ENCODE measurements at places on chromosomes 2 and 18. TPM values are rescaled to one million over a fixed set of nuclear protein-coding genes. Genes with fewer than 3 reads are reported as not detected.

DNA sequence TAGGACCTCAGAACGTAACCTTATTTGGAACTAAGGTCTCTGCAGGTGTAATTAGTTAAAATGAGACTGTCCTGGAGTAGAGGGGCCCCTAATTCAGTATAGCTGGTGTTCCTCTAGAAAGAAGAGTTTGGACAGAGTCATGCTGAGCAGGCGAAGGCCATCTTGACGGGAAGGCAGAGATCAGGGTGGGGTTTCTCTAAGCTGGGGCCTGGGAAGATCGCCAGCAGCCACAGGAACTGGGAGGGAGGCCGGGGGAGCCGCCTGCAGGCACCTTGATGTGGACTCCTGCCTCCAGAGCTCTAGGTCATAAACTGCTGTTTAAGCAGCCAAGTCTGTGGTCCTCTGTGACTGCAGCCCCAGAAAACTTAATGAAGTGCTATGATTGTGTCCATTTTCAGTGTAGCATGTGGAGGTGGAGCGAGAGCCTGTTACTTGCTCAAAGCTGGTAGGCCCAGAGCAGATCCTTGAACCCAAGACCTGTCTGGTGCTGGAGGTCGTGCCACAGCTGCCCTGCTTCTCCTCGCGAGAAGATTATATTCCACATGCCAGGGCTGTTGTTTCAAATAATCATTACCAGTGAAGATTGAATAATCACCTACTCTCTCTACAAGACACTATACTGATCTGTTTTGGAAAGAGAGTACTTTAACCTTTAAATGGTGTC lies 105.7 kb downstream of the TPO start:
- no peak for DNase-seq

DNA sequence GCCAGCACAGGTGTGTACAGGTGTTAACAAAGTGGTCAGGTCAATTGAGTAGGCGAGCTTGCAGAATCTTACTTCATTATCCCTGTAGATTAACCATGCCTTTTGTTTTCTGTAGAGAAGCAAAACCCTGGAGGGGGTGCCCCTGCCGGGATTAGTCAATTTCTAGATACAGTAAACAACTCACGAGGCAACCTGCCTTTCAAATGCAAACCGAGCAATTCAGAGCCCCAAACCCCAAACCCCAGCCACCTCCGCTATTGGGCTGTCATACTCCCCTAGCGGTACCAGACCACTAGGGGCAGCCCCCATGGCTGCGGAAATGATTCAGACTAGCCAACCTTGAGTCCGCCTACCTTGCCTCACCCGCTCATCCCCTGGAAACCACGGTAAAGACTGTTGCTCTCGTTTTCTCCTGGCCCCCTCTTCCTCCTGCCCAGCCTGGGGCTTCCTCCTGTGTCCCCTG lies 61.4 kb upstream of the KIF5C start:
- DNase-seq = peak; percentile 95

DNA sequence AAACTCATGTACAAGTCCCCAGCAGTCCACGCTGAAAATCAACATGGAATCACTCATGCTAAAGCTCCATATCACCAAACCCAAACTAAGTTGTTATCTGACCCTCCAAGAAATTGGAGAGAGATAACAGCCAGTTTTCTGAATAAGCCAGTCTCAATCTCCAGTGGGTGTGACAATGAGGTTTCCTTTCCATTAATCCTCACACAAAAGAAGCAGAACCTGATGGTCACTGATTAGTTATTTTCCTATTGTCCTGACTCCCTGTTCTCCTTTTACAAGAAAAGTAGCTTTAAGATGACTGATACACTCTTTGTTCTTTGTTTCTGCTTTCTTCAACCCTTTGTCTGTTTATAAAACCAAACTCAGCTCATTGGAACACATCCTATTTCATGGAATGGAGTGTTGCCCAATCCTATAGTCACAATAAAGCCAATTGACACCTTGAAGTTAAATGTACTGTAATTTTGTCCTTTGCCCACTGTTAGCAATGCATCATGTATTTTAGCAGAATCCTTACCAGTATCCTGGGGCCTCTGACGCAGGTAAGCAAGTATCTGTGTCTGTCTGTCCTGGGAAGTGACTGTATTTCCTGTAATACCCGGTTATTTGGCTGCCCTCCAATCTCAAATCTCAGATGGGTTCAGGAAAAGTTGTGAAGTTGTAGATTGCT lies 30.6 kb upstream of the SH3RF3 start:
- no peak for DNase-seq

DNA sequence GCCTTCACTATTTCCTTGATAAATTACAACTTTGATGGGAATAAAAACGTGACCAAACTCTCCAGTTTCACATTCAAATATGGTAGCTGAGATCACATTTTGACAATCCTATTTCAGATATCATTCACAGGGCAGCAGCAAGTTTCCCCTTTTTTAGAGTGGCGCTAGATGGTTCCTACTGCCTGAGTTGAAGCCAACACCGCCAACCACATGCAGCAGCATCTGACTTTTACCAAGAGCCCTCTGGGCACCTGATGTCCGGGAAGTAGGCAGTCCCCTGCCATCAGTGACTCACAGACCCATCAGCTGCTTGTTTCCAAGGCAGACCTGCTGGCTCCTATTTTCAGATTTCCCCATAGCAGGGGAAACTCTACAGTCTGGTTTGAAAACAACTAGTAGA lies 4.0 kb upstream of the MREG start:
- DNase-seq = peak; percentile 79

DNA sequence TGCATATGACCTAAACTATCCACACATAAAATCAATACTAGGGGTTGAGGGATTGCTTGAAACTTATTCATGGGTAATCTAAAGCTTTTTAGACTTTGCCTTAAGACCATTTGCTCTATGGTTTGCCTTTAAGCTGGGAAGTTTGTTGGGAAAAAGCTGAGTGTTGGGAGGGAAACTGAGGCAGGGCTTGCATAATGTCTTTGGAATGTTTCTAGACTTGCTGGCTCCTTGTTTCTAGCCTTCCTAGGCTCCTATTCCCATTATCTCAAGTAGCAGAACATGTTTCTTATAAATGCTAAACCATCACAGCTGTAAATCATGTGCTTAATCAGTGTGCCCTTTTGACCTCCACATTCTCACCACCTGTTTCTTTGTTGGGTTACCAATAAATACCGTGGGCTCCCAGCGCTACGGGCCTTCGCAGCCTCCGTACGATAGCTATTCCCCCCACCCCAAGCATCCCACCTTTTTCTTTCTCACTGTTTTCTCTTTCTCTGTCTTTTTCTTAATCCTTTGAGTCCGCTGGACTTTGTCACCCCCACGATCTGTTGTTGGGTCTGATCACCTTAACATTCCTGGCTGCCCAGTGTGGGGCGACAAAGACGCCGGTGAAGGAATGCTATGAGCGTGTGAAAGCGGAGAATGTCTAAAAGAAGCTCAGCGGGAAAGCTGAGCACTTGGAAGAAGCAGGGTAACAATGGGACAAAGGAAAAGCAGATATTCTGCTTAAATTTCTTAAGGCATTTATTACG lies 49.4 kb upstream of the CWC22 start:
- no peak for DNase-seq

DNA sequence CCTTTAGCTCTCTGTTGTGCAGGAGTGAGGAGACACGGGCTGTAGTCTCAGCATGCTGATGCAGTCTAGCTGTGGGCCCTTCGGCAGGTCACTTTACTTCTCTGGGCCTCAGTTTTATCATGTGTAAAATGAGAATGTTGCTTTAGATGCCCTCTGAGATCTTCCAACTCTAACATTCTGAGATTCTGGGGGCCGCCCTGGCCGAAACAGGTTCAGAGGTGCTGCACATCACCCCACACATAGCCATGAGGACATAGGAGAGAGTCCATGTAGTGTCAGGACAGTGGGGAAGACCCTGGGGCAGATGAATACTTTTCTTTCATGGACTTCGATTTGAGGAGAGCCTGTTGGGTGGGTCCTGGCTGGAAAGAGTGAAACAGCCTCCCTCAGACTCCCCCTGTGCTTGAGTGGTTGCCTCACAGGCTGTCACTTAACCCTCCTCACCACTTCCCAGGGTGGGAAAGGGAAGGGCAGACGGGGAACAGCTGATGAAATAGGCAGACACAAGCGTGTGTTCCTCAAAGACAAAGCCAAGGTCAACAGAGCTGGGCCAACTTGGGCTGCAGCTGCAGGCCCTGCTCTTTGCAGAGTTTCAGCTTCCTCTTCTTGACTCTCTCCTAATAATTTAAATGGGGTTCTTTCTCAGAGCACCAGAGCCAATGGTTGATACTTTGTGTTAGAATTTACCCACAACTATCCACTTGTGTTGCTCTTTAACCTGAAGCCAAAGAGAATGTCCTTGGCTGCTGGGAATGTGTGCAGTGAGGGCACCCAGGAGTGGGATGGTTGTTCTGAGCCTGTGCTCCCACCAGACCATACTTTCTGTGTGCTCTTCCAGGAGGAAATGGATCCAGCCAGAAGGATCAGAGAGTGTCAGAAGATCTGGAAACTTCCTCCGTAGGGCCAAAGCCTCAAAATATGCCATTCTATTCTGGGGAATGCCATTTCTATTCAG lies 14.7 kb upstream of the MRPL33 start:
- DNase-seq = no peak

- DNase-seq = no peak
Measured at GRCh38 chr2:132668987-132669907, 758 bp downstream of the LYPD1 start.

- no peak for DNase-seq
Measured at GRCh38 chr2:149006883-149007543, 31.5 kb upstream of the LYPD6B start.

GRCh38 chr18:9417073-9417851 lies 58.1 kb upstream of the RALBP1 start:
- no peak for DNase-seq

- DNase-seq = no peak
Measured at GRCh38 chr2:60441800-60442199, 111.7 kb downstream of the BCL11A start.

- DNase-seq = peak; percentile 85
Measured at GRCh38 chr2:239380831-239381708, 19.8 kb downstream of the HDAC4 start.

DNA sequence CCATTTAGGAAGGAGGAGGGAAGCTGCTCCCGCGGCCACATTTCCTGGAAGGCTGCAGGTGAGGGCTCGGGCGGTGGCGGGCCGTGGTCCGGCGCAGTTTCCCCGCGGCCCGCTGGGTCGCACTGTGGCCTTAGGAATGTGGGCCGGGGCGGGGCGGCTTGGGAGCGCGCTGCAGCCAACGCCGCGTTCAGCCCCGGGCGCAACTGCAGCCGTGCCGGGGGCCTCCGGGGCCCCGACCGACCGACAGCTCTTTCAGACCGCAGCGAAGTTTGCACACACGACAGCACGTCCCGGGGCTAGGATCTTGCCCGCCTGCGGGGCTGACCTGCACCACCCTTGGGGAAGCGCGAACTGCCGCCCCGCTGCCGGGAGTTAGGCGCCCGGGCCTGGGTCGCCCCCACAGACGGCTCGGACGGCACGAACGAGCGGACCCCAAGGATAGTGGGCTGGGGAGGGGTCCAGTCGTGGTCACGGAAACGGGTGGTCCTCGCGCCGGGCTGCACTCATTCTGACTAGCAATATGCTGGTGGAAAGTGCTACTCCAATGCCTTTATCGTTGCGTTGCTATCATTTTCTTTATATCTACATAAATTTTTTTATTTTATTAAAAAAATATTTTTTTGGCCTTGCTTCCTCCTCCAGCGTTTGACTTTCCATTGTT lies 69.9 kb upstream of the DLX2 start:
- DNase-seq = peak; percentile 71

DNA sequence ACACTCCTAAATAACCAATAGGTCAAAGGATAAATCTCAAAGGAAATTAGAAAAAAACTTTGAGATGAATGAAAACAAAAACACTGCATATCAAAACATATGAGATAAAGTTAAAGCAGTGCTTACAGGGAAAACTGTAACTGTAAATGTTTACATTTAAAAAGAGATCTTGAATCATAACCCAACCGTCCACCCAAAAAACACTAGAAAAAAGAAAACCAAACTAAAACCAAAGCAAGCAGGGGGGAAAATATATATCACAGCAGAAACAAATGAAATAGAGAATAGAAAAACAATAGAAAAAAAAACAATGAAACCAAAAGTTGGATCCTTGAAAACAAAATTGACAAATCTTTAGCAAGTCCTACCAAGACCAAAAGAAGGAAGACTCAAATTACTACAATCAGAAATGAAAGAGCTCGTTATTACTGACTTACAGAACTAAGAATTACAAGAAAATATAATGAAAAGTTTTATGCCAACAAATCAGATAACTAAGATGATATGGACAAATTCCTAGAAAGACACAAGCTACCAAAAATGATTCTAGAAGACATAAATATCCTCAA lies 65.6 kb downstream of the TLK1 start:
- DNase-seq = no peak

GRCh38 chr2:18491577-18491976 lies 68.9 kb downstream of the RDH14 start:
- no peak for DNase-seq

DNA sequence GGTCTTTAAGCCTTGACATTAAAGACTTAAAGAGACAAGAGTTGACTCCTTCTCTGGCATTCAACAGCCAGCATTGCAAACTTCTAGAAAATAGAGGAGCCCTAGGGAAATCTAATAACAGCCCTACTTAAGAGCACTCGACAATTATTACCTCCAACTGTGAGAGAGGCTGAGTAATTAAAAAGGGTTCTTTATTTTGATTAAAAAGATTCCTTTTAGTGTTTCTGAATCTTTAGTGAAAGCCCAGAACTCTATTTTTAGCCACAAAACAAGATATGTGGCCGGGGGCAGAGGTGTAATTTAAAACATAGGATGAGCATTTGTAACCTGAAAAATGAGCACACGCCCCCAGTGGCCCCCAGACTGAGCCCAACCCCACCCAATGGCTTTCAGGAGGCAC lies 222.3 kb downstream of the SMAD2 start:
- DNase-seq = no peak

GRCh38 chr18:68480196-68480595 lies 234.7 kb downstream of the TMX3 start:
- no peak for DNase-seq

DNA sequence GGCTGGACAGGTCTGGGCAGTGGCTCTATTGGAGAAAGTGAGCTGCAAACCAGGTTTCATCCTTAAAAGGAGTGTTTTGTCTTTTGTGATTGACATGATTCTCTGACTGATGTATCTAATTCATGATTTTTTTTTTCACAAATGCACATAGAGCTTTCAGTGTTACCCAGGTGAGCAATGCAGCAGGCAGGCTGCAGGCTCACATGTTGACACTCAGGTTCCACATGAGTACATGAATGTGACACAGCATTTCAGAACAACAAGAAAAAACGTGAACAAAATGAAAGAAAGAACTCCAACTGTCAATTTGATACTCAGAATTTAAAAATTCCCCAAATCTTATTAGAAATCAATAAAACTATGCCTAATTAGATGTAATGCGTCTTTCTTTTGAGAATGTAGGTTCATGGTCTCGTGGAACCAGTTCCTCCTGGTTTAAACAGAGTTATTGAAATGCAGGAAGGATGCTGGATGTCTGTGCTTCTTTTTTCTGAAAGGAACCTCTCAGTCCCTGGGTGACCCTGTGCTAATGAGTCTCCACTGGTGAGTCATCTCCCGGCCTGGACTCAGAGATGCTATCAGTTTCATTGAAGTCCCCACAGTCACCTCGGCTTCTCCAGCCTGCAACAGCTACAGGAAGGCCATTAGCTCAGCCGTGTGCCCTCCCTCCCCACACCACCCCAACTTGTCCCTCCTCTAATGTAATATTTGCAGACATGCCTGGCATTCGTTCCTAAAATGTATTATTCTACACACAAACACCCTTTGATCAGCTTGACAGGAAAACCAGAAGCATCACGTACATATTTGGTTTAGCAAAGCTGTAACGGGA lies 430.4 kb downstream of the LPIN1 start:
- peak; percentile 48 for DNase-seq

The ANKRD53 gene
- total RNA-seq = not detected

The TMEM127 gene
- 22.2 TPM for total RNA-seq

The STEAP3 gene
- 0.17 TPM for total RNA-seq

Measured in activated CD4-positive, alpha-beta memory T cell treated with anti-CD3 and anti-CD28 coated beads for 36 hours (primary cell).